ENCODE measurements at places on chromosomes 3 and 15.

DNA sequence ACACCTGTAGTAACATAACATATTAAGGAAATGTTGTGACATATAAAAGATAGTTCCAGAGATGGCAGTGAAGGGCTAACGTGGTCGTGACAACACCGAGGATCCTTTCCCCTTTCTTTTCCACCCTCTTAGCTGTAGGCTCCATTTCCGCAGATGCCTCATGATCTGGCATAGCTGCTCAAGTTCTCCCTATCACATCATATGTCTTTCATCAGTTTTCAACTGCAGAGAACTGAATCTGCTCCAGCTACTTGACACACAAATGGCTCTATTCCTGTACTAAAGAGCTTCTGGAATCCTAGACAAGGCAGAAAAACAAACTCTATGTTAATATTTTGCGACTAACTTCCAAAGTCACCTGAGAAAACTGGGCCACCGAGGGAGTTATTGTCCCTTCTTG, 275.0 kb upstream of the SLCO3A1 start:
- no peak for DNase-seq

- no peak for DNase-seq
These were observed 65.4 kb downstream of the FBN1 start for GRCh38 chr15:48579945-48580671.

DNA sequence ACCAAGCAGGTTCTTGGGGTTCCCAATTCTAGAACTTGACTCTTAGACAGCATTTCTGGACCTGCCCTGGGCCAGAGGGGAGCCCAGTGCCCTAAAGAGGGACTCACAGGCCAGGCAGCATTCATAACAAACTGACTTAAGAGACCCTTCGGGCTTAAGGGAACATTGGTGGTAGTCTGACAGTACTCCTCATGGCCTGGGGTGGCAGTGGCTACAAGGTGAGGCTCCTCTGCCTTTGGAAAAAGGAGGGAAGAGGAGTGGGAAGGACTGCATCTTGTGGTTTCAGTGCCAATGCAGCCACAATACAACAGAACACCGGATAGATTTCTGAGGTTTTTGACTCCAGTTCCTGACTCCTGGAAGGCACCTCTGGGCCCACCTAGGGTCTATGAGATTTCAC, 172.2 kb upstream of the STRIT1 start:
- no peak for DNase-seq

DNA sequence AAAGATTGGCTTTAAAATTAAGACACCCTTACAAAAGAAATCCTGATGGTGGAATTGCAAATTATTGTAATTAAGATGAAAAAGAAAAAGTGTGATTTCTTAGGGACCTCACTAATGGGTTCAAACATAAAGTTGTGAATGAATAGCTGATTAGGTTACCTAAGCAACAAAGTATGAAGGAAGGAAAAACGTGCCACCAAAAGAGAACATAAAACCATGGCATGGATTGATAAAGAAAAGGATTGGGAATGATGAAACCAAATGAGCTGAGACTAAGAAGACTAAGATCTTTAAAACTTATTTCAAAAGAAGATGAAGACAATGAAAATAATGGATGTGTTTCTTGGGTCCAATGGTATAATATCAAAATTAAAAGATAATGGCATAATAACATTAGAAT, 32.2 kb upstream of the GUCA1C start:
- DNase-seq, result no peak

All from stimulated activated CD8-positive, alpha-beta memory T cell treated with anti-CD3 and anti-CD28 coated beads, Interleukin-4, amount 100 ng/mL, for 4 hours (primary cell).